ENCODE measurements at places on chromosomes 4 and X.

DNA sequence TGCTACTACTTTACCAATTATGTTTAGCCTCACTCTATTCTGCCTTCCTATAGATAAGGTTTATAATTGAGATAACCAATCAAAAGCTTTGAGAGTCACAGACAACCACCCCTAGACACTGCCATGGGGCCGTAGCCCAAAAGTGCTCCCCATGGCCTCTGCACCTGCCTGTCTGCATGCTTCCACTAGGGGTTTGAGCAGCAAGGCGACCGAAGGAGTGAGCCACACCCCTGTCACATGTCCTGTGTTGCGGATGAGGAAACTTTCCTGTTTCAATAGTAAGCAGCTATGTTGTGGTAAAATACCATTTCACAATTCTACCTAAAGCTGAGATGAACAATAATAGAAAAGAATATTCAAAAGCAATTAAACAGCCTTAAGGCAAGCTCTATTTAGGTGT is 856.0 kb upstream of the FRG1 start:
- DNase-seq: no peak

DNA sequence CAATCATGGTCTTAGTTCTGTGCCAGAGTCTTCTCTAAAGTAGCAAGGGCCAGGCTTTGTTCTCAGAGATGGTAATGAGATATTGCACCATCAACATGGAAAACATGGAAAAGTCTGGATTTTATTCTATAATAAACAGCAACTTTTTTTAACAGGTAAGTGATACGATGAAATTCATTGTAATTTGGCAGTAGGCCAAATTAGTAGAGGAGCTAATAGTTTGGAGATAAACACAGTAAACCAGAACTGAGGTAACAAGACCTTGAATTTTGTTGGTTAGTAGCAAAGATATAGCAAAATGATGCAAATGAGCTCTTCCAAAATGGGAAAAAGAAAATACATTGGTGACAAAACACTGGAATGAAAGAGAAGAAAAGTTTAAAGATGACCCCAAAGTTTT is 126.6 kb downstream of the TET2 start:
- DNase-seq: no peak

DNA sequence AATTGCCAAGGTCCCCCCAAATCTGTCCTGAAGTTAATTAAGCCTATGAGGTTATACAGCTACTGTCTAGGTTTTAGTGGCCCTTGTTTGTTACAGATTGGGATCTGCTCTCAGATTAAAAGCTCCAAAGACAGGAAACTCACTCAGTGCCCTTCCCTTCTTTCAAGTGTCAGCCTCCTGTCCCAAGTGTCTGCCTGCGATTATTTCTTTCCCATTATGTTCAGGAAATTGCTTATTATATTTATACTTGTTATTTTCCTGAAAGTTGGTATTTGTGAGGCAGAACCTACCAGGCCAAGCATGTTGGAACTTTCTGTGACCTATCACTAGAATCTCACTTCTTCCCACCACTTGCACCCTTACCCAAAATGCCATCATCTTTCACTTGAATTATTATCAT is 173.2 kb downstream of the AREG start:
- no peak for DNase-seq

- DNase-seq: peak; percentile 70
These were observed 33.9 kb upstream of the HPF1 start for GRCh38 chr4:169791527-169792156.

DNA sequence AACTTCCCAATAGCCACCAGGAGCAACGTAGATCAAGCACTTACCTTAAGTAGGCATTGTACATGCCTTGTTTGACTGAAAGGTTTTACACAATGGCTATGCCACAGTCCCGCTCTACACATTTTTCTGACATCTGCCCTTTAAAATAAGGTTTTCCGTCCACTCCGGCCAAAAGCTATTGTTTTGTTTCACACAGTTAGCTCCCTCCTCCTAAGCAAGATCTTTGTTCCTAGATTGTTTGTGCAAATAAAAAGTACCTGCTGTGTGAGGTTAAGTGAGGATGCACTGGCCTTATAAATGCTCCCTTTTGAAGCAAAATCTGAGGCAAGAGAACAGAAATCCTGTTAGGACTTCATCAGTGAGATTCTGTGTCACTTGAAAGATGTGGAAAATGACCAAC is 11.8 kb downstream of the SCD5 start:
- DNase-seq: no peak

GRCh38 chr4:87557348-87557747 is 28.2 kb upstream of the SPARCL1 start:
- no peak for DNase-seq

DNA sequence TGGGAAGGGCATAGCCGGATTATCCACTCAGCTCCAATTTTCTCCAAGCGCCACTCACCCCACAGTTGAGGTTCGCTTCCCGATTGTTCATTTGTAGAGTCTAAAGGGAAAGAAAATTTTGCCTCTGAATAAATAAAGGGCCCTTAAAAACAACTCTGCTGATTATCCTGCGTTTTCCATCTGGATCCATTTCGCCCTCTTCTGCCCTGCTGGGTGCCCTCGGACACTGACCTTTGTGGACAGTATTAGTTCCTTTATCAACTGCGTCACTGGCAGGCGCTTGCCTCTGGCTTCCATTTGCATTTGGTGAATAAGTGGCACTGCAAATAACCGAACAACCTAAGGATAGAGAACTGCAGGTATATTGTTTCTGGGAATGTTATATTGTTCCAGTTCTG is 10.1 kb downstream of the GSX2 start:
- DNase-seq: no peak

DNA sequence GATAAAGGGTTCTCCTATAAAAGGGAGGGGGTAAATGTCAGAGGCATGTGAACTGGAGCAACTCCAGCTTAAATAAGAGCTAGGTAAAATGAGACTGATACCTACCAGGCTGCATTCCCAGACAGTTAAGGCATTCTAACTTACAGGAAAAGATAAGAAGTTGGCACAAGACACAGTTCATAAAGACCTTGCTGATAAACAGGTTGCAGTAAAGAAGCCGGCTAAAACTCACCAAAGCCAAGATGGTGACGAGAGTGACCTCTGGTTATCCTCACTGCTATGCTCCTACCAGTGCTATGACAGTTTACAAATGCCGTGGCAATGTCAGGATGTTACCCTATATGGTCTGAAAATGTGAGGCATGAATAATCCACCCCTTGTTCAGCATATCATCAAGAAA is 13.1 kb upstream of the SULT1B1 start:
- DNase-seq: no peak

DNA sequence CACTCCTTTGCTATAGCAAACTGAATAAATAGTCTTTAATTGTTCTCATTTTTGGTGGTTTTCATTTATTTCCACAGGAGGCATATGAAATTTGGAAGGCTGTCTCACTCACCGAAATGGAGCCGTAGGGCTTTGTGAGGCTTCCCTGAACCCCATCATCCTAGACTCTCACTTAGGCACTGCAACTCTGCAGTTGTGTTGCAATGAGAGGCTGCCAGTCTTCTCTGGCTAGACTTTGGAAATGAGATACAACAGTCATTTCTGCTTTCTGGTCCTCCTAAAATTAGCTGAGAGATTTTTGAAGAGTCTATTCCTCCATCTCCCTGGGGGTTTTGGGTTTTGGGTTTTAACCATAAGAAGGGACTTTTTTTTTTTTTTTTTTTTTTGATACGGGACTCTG is 146.5 kb downstream of the SH3BGRL start:
- DNase-seq: no peak

GRCh38 chr4:183674153-183674552 is 15.1 kb downstream of the TRAPPC11 start:
- no peak for DNase-seq

GRCh38 chr4:117640836-117641235 is 393.4 kb upstream of the NDST3 start:
- no peak for DNase-seq

- no peak for DNase-seq
These were observed 50.4 kb upstream of the PTPN13 start for GRCh38 chr4:86543560-86544309.

DNA sequence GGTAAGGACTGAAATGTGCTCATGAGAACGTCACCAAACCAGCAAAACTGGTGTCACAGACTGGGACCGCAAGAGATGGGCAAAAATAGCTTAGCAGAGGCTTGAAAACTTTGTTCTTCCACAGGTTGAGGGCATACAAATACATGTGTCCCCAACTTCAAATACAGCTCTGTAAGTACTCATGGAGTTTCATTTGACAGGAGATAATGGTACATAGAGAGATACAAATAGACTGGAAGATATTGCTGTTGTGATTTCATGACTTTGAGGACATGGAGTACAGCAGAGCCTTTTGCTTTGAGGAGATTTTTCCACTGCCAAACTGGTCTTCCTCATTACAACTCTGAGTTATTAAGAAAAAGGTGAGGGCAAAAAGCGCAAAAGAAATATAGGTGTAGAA is 70.7 kb downstream of the STX18 start:
- DNase-seq: no peak

DNA sequence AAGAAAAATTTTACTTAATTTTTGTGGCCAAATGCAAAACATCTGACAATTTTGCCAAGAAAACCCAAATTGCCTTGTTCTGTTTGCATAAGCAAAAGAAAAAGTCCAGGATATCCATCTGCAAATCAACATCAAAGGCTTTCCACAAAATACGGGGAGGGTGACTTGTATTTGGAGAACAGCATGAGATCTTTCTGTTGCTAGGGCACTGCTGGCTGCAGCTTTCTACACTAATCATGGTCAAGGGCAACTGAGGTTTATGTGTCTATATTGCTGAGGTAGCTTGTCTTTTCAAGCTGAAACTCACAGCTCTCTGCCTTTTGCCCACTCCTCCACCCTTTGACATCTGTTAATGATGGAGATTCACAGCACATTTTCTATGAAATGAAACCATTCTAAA is 389.1 kb downstream of the NKX6-1 start:
- DNase-seq: no peak

DNA sequence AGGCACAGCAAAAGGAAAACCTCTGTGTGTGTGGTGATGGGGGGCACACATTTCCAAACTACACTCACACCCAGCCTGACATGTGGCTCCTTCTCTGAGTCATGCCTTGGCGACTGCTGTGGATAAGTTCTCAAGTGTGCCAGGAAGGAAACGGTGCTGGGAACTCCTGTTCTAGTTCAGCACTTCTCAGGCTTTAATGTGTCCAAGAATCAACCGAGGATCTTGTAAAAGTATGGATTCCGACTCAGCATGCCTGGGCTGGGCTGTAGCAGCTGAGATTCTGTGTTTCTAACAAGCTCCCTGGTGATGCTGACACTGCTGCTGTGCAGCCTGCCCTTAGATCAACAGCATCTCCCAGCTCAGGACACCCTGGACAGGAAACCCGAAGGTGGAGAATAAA is 20.2 kb downstream of the CLNK start:
- peak; percentile 92 for DNase-seq

DNA sequence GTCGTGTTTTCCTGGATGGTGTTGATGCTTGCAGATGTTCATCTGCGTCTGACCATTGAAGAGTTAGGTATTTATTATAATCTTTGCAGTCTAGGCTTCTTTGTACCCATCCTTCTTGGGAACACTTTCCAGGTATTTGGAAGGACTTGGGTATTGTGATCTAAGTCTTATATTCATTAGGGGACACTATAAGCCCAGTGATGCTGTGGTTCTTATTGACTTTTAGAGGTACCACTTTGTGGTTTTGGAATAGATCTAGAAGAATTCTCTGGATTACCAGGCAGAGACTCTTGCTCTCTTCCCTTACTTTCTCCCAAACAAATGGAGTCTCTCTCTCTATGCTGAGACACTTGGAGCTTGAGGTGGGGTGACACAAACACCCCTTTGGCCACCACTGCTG is 41.6 kb downstream of the AFM start:
- DNase-seq: peak; percentile 43

DNA sequence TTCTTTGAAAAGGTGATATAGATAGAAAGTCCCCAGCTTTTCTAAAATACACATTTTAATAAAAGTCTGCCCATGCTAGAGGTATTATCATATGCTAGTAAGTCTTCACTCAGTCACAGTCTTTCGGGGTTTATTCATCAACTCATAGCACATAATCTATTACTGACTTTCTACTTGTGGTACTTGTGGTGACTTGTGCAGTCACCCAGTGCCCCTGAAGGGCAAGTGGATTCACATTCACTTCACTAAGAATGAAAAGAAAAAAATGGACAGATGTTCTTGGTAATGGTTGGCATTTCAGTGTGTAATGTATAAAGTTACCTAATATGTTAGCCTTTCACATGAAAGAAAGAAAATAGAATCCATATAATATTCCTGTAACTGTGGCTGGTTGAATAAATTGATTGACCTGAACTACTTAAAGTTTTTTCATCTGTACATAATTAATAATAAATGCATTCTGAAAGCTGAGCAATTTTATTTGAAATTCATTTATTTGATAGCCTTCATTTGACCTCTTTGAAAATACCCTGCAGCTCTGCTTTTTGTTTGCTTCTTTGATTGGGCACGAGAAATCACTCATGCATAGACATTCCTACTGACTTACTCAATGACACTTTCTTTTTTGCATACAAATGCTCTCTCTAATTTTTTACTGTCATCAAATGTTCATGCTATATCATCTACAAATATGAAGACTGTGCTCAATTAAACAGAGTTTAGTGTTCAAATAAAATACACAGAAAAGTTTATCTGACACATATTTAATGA is 39.5 kb upstream of the ZNF330 start:
- DNase-seq: no peak

GRCh38 chr4:73438582-73439215 is 2.7 kb downstream of the AFP start:
- no peak for DNase-seq

DNA sequence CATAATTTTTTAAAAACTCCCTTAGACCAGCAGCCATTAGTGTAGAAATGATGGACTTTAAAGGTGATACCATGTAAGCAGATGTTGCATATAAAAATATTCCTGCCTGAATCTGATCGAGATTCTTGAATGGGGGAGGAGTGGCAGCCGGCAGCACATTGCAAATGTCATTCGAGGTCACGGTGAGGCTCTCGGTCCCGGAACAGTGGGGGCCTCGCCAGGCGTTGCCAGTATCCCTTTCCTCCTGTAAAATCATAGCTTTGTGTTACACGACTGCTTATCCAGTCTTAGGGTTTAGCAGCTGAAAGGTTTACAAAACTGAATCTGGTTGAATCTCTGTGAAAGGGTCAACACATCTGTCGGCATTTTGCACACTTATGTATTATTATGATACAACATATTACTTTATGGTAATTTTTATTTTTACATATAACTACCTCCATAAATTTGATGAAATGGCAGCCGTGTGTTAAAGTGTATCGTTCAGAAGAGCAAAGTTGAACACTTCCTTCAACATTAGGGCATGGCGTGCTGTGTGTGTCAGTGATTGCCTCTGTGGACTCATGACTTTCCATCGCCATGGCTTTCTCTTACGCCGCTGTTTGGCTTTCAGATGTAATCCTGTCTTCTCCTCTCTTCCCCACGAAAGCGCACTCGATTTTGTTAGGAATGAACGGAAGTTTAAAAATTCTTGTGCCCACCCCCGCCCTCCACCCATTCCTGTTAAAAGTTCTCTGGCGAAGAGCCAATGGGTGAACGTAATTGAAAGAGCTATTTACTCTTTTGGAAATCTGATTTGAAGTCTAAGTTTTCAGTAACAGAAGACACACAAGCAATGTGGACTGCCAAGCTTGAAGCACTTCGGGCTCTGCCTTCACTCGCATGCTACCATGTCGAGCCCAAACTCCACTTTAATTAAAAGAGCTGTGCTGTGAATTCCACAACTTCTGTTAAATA is 114.8 kb downstream of the STOX2 start:
- no peak for DNase-seq
